ENCODE measurements at places on chromosomes 5 and 9.
A peak's percentile ranks its signal among the peaks of the same experiment; 100 is the strongest.

DNA sequence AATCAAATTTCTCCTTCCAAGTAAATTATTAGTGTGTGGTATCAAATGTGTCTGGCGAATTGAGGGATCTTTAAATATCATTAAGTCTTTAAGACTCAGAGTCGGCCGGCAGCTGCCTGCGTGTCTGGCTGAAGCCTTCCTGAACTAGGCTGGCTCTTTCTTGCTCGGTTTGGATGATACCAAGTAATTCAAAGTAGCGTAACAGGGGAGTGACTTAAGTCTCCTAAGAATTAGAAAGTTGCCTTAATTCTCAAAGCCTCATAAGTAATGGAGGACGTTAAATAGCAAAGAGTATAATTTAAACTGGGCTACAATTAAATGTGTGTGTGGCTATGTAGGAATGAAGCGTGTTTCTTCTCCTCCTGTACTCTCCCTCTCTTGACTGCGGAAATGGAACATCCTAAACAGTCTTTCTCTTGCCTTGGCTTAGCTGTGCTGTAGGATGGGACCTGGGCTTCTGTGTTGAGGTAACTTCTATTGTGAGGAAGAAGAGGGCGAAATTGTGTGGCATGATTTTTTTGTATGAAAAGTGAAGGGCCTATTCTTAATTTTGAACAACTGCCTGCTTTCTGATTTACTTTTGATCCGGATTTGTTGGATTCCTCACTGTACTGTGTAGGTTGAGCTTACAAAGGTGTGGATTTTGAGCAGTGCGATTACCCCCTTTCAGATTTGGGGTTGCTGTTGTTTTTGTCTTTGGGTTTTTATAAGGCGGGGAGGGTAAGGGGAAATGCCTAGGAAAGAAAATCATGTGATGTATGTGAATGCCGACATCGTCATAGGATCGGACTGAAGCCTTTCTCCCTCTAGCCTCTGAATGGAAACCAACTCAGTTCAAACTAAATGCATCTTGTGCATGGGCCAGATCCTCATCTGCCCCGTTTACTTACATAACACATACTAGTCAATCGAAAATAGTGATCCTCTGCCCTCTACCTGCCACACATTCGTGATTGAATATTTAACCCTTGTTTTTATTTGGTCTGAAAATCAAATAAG, 29.9 kb downstream of the CPEB4 start:
- peak; percentile 59 for DNase-seq

GRCh38 chr5:136232316-136232715, 39.4 kb upstream of the SMIM32 start:
- no peak for DNase-seq

- no peak for DNase-seq
Measured at GRCh38 chr9:36101916-36102741, 34.4 kb upstream of the GLIPR2 start.

DNA sequence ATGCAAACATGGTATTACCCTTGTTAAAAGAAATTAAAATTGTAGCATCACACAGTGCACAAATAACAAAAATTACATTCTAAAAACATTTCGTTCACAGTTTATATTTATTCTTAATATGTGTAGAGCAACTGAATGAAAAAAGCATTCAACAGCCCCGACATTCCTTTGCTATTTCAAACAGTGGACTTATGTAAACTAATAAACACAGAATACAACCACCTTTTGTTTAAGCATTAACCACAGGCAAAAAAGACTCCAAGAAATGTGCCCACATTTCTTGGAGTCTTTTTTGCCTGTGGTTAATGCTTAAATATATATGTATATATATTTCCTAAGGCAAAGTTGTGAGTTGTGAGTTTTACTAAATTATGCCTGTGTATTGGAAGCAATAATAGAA, 532.5 kb upstream of the DAP start:
- no peak for DNase-seq

- DNase-seq, result peak; percentile 40
Measured at GRCh38 chr9:89532478-89532877, 34.6 kb upstream of the SEMA4D start.

DNA sequence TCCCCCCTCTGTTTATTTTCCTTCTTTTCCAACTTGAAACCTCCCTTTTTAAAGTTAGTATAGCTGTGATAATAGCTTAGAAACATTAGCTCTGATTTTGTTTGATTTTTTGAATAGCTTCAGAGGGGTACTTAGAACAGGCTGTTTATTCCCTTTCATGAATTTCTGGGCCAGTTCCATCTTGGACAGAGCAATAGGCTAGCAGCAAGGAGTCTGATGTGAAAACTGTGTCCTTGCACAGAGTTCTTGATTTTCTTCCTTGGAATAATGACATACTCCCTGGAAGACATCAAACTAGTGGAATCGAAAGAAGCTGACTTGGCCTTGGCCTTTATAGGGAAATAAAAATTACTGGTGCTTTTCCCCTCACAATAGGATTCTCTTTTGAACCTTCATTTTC, 32.9 kb downstream of the NTRK2 start:
- no peak for DNase-seq

GRCh38 chr5:142507531-142508372, 178.1 kb downstream of the FGF1 start:
- peak; percentile 21 for DNase-seq

GRCh38 chr5:132768485-132768868, 8.6 kb downstream of the SEPTIN8 start:
- DNase-seq, result no peak

GRCh38 chr9:134828892-134829291, 51.7 kb upstream of the FCN2 start:
- no peak for DNase-seq

Data from activated T-cell treated with anti-CD3 and anti-CD28 coated beads, Interleukin-2, amount 50 U/mL, for 72 hours (primary cell).